ENCODE measurements at places on chromosomes 4 and X.

GRCh38 chrX:20988118-20988517, 386.1 kb upstream of the CNKSR2 start:
- DNase-seq = no peak

DNA sequence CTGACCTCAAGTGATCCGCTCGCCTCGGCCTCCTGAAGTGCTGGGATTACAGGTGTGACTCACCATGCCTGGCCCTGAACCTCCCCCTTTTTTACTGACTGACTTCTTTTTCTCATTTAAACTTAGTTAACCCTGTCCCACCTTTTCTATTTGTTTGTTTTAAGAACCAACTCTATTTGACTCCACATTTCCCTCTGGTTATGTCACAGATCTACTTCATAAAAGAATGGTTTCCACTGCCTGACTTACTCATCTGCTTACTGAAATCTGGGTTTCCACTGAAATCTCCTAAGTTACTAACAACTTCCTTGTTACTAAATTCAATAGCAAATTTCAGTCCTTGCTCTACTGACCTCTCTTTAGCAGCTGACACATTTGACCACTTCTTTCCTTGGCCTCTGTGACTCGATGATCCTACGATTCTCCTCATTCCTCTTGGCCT, 28.0 kb upstream of the NSUN7 start:
- DNase-seq = no peak

DNA sequence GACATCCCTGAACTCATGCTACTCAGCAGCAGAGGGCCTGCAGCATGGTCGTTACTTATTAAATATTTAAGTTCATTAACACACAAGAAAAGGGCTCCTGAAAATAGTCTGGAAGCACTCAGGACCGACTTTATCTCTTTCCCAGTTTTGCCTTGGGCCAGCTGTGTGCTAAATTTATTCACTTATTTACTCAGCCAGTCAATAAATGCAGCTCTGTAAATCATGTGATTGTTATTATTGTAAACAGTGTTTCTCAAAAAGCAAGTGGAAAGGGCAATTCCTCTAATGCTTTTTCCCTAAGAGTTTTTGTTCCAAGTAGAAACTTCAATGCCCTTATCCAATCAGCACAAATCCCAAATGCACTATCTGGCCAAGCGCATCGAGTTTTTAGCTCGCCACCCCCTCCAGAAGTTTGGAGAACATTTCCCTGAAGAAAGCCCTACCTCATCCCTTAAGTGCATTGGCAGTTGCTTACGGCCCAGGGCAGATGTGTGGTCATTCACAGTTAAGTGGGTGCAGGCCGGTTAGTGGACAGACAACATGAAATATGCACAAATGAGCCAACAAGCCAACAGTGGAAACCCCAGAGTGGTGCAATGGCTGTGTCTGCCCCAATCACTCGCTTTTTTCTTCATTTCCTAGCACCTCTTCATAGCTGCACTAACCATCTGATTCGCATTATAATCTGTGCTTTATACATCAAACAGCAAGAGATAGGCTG, 125.8 kb downstream of the SMIM20 start:
- no peak for DNase-seq

GRCh38 chrX:41351923-41352322, 18.0 kb downstream of the DDX3X start:
- DNase-seq = no peak

DNA sequence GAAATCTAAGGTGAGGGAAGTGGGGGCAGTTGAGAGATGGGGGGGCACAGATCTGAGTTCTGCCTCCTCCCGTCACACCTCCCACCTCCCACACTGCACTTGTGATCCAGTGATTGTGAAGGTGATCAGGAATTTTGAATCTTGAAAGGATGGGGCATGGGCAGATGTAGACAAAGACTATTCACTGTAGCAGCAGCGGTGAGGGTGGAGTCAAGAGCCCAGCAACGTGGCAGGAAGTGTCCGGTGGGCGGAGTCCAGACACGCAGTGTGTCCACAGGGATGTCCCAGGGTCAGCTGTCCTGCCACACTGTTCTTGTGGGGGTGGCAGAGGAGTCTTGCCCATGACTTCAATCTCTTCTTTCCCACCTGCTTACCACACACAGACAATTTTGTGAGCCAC, 330.5 kb upstream of the GALNT7 start:
- no peak for DNase-seq

DNA sequence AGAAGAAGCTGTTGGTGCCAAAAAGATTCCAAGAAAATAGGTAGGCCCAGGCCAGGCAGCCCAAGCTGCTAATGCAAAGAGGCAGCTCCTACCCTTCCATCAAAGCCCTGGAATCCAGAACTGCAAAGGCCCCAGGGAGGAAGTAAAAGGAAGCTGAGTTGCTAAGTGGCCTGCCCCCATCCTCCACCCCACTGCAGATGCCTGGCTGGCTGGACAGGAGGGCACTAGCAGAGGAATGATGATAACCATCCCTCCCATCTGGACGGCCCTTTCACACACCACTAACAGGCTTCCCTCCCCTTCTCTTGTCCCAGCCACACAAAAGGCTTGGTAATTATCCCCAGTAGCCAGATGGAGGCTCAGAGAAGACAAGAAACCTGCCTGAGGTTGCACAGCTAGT, 32.4 kb upstream of the PJA1 start:
- no peak for DNase-seq

DNA sequence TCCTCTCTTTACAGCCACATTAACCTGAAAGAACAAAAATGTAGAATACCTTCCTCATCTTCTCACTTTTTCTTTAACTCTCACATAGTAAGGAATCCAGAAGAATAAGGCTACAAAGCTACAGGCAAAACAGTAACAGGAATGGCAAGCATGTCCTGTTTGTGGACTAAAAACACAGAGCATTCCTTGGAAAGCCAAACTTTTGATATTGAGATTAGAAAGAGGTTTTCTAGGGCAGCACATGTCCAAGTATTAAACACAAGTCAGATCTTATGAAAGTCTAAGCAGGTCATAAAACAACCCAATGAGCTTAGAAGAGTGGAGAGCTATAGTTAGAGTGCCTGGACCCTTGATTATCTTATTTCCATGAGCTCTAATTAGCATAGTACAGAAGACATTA, 58.2 kb upstream of the FAM9C start:
- DNase-seq = no peak

DNA sequence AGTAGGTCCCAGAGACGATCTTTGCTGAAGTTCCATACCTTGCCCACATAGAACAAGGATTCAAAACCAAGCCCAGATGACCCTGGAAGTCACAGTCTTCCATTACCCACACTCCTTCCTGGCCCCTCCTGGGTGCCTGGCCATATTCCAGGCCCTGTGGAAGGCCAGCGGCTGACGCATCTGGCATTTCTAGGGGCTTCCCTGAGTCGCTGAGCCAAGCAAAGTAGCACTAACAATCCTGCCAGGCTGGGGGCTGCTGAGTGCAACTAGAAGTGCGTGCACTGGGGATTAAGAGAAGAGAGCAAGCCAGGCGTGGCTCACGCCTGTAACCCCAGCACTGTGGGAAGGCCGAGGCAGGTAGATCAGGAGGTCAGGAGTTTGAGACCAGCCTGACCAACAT, 175.2 kb upstream of the CPEB2 start:
- DNase-seq = no peak

DNA sequence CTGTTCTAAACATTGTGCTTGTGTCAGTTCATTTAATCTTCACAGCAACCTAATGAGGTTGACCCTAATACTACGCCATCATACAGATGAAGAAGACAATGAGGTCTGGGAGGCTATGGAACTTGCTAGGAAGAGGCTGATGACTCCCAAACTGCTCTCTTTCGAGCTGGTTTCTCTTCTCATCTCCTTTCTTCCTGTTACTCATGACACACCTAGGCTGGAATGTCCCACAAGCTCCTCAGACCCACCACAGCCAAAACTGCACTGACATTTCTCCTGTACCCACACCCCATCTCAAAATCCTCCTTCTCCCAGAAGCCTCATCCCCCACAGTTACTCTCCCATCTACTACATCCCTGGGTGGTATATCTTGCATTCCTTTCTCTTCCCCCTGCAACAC, 27.4 kb upstream of the PJA1 start:
- no peak for DNase-seq

DNA sequence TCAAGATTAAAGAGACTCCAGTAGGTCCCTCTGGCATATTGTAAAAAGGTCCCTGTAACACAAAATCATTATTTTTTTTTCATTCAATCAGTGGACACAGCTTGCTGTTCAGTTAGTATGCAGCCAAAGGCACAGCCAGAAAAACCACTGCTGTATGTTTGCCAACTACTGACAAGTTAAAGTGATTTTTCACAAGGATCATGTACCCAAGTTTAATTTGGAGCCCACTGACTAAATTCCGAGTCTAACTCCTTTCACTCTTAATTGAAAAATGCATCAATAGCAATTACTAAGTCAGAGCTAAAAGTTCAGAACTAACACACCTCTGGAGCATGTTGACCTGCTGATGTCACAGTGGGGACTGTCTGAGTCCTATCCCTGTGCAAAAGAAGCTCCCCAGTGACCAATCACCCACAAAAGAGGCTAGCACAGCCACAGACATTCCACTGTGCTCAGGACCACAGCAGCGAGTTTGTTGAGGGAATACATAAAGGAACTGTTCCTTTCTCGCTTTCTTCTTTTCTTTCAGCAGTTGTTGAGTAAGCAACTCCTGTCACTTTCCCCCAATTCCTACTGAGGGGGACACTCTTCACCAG, 60.4 kb downstream of the STX18 start:
- no peak for DNase-seq

DNA sequence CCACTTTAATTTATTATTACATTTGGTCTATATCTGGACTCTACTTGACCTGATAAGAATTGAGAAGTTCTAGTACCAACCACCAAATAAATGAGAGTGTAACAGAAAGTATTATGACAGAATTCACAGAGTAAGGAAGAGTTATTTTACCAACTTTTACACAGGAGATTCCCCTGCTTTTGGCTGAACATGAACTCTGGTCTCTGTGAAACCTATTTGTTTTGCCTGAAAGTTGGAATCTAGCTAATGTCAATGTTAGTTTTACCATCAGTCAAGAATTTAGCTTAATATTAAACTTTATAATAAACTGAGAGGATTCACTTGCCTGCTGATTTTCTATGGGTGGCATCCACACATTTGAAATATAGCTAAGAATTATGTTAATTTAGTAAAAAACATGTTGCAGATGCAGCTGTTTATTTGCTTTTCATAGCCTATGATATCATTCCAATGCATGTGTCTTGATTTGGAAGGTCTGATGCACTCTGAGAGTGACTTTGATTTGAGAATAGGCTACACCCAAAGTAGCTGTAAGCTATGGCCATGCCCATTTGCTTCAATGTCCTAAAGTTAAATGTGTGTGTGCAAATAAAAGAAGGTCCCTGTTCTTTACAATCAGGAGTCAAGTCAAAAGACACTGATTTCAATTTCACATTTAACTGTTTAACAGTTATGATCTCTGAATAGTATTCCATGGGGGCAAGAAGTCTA, 150.9 kb upstream of the RASGEF1B start:
- DNase-seq = no peak

DNA sequence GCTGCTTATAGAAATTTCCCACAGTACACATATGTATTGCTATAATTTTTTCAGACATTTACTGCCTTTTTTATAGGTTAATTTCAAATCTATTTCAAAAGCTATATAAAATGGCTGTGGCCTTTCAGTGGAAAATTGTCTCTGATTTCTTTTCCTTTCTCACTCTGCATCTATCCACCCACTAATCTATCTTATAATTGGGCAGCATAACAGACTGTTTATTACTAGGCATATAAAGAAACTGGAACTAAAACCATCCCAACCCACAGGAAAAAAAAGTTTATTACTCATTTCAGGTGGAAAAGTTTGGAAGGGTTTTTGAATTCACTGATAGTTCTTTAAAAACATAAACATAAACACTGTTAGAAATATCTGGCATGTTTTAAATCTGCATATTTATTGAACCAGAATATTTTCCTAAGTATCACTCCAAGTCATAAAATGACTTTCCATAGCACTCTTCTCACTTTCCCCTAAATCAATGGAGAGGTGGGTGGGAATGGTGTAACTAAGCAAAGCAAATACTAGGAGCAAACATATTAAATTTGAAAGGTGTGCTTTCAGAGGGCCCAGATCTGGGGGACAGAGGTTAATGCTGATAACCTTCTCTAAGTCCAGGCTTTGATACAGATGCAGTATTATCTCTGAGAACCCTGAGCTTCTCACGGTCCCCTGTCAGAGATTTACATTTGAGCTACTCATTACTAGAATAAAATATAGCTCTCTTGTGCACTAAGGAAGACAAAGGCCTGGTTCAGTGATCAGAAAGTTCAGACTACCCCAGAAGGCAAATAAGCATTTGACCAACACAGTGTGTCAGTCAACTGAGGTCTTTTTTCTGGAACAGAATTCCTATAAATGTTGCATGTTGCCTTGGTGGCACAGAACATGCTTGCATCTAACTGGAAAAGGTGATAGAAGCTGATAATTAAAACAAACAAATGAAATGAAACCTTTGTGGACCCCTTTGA, 328.3 kb downstream of the UNC5C start:
- no peak for DNase-seq

DNA sequence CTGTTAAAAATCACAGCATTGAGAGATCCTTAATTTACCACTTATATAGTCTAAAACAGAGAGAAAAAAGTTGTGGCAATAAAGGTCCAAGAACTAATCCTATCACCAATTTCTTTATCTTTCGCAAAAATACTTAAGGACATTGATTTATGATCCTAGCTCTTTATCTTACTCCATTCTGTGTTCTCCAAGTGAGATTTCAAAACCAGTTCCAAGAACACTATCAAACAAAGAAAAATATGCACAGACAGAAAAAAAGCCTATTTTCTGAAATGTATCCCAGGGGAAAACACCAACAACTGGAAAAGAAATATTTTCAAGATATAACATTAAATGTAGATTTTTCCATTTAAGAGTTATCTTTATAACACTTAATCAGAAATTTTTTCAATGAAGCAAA, 172.8 kb downstream of the APBB2 start:
- no peak for DNase-seq

DNA sequence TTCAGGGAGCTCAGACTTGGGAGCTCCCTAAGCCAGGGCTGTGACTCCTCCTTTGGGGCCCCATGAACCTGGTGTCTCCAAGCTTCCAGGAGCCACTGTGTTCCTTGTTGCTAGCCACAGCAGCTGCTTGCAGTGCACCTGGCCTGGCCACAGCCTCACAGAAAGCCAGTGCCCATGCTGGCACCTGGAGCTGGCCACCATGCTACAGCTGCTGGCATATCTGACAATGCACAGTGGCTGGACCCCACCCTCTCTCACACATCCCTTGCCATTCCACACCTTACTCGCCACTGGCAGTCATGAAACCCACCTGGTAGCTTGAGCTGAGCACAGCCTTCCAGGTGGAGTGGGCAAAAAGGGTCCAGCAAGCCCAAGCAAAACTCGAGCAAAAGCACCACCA, 441.7 kb downstream of the ARAP2 start:
- no peak for DNase-seq

DNA sequence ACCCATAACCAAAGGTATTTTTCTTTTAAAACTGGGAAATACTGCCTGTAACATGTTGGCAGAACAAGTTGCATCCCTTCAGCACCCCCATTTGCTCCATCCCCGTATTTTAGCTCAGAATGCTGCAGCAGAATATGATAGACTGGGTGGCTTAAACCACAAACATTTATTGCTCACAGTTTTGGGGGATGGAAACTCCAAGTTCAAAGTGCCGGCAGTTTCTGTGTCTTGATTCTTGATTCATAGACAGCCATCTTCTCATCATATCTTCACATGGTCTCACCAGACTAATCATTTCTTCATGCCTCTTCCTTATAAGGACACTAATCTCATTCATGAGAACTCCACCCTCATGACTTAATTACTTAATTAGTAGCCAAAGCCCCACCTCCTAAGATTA, 10.5 kb upstream of the INPP4B start:
- DNase-seq = no peak

GRCh38 chrX:23557070-23557469, 110.2 kb upstream of the PRDX4 start:
- DNase-seq = no peak
